Stimulated activated CD8-positive, alpha-beta memory T cell treated with anti-CD3 and anti-CD28 coated beads, Interleukin-4, amount 100 ng/mL, for 1 hour (primary cell): ENCODE measurements at places on chromosomes 13 and 19.
A peak's percentile ranks its signal among the peaks of the same experiment; 100 is the strongest.

GRCh38 chr13:112179995-112180394 is 113.0 kb downstream of the SOX1 start:
- DNase-seq = no peak

DNA sequence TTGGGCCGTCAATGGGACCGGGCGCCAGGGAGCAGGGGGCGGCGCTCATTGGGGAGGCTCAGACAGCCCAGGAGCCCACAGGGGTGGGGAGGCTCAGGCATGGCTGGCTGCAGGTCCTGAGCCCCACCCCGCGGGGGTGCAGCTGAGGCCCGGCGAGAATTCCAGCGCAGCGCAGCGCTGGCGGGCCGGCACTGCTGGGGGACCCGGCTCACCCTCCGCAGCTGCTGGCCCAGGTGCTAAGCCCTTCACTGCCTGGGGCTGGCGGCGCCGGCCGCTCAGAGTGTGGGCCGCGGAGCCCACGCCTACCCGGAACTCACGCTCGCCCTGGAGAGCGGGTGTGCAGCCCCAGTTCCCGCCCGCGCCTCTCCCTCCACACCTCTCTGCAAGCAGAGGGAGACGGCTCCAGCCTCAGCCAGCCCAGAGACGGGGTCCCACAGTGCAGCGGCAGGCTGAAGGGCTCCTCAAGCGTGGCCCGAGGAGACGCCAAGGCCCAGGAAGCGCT is 1227.4 kb downstream of the PCDH17 start:
- no peak for DNase-seq

- no peak for DNase-seq
Observed at GRCh38 chr13:112446347-112446861, 70.2 kb downstream of the SPACA7 start.

GRCh38 chr13:26011996-26012821 is 39.6 kb downstream of the SHISA2 start:
- DNase-seq = peak; percentile 5

- DNase-seq = no peak
Observed at GRCh38 chr19:12723381-12723640, 421 bp downstream of the TNPO2 start.

GRCh38 chr13:102902789-102903347 is 57.0 kb downstream of the ERCC5 start:
- no peak for DNase-seq

DNA sequence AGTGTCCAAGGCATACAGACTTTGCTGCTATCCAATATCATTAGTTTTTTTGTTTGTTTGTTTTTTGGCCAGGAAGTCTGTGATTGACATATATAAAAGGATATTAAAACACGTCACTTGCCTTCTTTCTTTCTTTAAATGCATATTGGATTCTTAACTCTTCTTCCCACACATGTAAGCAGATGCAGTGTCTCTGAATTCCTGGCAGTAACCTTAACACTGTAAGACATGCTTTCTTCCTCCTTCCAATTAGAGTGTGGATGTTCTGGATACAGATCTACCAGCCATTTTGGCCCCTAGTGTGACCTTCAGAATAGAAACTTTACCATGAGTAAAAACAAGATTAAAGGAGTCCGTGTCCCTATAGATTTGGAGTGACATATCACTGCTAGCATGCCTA is 967.4 kb upstream of the PRR20A start:
- DNase-seq = no peak

- DNase-seq = no peak
Observed at GRCh38 chr19:33300894-33301143, 1.5 kb downstream of the CEBPA start.

DNA sequence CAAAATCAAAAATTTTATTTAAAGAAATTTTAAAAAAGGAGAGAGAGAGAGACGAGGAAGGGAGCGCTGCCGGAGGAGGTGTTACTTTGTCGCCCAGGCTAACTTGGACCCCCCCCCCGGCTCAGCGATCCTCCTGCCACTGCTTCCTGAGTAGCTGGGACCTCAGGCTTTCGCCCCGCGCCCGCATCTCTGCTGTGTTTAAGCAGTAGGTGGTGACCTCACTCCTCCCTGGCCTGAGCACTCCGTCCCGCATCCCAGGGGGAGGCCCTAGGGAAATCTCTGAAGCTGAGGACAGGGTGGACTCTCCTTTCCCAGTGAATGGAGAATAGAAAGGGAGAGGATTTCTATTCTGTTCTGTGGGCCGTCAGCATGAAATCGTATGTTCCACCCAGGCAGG is 485 bp upstream of the ZNF845 start:
- DNase-seq = peak; percentile 2

- DNase-seq = no peak
Observed at GRCh38 chr19:1119475-1120217, 15.9 kb downstream of the GPX4 start.

DNA sequence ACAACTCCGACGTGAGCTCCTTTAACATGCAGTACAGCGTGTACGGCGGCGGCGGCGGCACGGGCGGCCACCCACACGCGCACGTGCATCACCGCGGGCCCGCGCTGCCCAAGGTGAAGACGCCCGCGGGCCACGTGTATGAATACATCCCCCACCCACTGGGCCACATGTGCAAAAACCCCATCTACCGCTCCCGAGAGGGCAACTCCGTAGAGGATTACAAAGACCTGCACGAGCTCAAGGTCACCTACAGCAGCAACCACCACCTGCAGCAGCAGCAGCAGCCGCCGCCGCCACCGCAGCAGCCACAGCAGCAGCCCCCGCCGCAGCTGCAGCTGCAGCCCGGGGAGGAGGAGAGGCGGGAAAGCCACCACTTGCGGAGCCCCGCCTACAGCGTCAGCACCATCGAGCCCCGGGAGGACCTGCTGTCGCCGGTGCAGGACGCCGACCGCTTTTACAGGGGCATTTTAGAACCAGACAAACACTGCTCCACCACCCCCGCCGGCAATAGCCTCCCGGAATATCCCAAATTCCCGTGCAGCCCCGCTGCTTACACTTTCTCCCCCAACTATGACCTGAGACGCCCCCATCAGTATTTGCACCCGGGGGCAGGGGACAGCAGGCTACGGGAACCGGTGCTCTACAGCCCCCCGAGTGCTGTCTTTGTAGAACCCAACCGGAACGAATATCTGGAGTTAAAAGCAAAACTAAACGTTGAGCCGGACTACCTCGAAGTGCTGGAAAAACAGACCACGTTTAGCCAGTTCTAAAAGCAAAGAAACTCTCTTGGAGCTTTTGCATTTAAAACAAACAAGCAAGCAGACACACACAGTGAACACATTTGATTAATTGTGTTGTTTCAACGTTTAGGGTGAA is 6.6 kb downstream of the SLITRK5 start:
- DNase-seq = no peak

GRCh38 chr13:110124201-110124940 is 182.6 kb downstream of the COL4A1 start:
- DNase-seq = no peak
